Activated CD4-positive, alpha-beta T cell treated with anti-CD3 and anti-CD28 coated beads, Interleukin-2, amount 50 U/mL, for 4 hours (primary cell): ENCODE measurements at places on chromosomes 13 and 19.
A peak's percentile ranks its signal among the peaks of the same experiment; 100 is the strongest.

- no peak for DNase-seq
Observed at GRCh38 chr13:40660141-40660664, 6.2 kb downstream of the FOXO1 start.

DNA sequence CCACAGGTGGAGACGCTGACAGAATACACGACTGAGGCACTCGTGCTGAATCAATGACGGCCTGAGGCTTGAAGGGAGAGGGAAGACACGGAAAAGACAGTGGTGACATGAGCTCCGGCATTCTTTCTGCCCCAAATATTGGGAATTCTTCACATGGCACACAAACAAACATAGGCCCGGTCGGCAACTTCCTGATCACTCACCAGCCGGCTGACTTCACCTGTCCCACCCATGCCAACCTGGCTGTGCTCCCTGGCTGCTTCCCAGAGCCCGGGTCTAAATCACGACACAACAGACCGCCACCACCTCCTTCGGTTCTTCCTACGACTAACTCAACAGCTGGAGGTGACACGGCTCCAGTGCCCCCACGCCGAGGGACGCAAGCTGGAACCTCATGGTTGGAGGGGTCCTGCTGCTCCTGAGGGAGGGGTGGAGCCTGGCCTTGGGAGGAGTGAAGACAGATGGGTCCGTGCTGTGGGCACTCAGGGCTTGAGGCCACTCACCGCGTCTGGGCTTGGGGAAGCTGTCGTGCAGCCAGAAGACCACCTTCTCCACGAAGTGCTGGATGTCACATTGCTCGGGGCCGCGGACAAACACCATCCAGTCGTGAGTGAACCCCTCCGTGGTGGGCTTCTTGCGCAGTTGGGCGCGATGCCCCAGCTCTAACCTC is 9.6 kb downstream of the MLLT1 start:
- no peak for DNase-seq

DNA sequence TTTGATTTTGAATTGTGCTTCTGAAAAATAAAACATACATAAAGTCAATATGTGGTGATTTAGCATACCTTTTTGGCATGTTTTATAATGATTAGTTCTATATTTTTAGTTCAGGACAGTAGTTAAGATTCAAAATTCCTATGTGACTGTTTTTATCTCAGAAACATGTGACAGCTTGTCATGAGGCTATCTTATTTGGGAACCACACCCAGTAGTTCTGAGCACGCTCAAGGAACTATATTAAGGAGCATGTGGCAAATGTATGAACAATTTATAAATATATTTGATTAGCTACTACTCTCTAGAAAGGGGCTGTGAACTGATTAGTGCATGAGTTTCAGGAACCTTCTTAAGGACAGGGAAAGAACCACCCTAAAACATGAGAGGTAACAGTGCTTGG is 38.8 kb downstream of the FGF9 start:
- DNase-seq, result no peak

DNA sequence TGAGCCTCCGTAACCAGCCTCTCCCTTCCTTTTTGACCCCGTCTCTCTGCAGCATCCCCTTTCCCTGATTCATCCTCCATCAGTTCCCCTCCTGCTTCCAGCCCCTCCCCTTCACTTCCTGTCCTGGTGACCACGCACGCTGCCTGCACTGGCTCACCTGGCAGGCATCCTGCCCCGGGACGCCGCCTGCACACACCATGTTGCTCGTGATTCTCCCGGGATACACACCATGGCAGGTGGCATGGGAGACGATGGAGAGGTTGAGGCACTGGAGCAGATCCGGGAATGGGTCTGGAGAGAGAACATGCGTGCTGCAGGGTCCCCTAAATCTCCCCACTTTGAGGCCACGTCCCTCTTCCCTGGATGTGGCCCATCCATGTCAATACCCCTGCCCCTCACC is 4.2 kb downstream of the KLK12 start:
- no peak for DNase-seq

DNA sequence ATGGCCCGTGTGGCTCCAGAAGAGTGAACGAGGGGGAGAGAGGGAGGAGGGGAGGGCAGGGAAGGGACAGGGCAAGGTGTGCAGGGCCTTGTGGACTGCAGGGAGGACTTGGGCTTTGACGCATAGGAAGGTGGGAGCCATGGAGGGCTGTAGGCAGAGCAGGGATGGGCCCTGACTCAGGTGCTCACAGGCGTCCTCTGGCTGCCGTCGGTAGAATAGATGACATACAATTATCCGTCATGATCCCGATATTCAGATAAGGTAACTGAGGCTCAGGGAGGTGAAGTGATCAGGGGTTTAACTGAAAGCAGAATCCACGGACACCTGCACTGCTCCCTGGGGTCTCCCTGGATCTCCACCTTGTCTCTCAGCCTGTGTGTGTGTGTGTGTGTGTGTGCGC is 3.4 kb downstream of the C3 start:
- DNase-seq, result no peak

DNA sequence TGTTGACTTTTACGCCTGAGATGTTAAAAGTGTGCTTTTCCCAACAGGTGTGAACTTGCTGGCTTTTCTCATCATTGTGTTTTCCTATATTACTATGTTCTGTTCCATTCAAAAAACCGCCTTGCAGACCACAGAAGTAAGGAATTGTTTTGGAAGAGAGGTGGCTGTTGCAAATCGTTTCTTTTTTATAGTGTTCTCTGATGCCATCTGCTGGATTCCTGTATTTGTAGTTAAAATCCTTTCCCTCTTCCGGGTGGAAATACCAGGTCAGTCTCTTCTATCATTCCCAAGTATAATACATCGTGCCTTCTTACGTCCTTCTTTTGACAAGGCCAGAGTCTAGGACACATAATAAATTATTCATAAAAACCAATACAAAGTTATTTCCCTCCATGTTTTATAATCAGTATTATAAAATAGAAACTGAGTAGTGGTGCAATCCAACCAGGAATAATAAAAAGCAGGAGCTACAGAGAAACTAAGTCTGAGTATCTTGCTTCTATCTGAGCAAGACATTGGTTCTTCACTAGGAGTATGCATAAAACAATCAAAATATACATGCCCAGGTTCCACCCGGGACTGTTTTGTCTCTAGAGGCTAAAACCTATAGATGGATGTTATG is 57.9 kb downstream of the RXFP2 start:
- no peak for DNase-seq

- no peak for DNase-seq
Observed at GRCh38 chr19:19214892-19215291, 3.1 kb downstream of the NCAN start.

DNA sequence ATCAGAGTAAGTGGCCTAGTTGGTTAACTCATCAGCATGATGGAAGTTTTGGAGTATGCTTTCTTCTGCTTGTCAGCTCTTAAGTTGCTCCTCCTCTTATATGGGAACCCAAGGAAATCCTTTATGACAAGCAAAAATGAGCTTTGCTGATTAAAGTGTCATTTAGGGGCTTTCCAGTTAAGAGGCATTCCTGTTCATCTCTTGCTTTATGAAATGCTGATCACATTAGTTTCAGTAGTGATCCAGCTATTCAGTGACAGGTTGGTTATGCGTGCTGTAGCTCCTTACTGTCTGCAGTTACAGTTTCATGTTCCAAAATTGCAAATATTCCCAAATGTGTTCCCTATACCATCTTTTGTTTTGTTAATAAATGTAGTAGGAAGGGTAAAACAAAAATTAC is 146.6 kb downstream of the CDK8 start:
- DNase-seq, result no peak

DNA sequence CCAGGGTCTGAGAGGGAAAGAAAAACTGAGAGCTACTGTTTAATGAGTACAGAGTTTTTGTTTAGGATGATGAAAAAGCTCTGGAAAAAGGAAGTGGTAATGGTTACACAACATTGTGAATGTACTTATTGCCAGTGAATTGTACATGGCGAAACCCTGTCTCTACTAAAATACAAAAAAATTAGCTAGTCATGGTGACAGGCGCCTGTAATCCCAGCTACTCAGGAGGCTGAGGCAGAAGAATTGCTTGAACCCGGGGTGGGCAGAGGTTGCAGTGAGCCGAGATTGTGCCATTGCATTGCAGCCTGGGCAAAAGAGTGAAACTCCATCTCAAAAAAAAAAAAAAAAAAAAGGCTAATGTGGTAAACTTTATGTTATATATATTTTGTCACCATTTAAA is 96.3 kb downstream of the VWA8 start:
- DNase-seq, result no peak

DNA sequence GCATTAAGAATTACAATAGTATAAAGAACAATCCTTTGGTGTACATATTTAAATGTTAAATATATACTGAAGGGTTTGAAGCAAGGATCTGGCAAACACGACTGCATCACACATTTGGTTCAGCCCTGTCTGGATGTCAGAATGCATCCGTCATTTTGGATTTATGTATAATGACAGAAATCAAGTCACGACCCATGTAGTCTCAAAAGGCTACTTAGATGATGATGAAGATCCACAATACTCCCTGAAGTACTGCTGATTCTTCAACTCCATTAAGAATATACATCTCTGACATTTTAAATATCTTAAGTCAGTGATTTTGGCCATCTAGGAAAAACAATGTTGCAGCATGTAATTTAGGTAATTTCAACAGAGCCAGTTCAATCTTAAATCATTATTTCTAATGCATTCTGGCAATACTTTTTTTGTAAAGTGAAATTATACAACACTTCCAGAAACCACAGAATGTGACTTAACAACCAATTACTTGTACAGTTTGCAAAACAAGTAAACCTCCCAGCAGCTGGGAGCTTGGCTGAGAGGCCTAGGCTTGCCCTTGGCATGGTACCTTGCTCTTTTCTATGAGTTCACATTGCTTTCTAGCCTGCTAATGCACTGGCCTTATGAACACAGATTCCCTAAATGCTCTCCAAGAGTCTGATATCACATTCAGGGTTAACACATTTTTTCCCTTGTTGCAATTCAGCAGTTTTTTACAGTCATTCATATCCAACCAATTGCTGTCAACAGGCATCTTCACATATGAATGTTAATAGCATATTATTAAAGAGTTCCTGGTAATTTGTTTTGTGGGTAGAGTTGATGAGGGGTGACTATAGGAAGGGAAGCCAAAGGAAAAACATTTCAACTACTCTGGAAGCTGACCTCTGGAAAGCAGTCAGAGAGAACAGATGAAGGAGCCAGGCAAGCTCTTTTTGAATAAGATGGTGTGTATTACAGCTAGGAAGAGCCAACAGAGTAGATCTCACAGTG is 175.2 kb downstream of the ENOX1 start:
- no peak for DNase-seq

- DNase-seq, result no peak
Observed at GRCh38 chr13:38053896-38054295, 184.3 kb upstream of the TRPC4 start.

GRCh38 chr19:49564616-49565045 is 15.7 kb downstream of the NOSIP start:
- DNase-seq, result peak; percentile 46

GRCh38 chr13:109976206-109976997 is 190.0 kb upstream of the IRS2 start:
- DNase-seq, result no peak

DNA sequence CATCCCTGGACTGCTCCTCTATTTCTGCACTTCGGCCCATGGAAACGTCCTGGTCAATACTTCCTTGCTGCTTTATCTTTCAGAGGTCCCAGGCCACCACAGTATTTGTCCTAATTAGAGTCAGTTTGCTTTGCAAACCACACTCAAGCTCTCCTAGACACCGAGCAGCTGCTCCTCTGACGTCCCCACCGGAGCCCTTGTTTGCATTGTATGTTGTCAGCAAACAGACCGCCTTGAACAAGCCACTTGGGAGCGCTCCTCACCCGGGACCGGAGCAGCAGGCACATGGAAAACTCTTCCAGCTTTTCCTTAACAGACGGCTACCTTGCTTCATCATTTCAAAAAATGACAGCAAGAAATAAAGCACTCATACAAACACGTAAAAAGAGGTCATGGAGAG is 51.5 kb upstream of the GTF3A start:
- no peak for DNase-seq

DNA sequence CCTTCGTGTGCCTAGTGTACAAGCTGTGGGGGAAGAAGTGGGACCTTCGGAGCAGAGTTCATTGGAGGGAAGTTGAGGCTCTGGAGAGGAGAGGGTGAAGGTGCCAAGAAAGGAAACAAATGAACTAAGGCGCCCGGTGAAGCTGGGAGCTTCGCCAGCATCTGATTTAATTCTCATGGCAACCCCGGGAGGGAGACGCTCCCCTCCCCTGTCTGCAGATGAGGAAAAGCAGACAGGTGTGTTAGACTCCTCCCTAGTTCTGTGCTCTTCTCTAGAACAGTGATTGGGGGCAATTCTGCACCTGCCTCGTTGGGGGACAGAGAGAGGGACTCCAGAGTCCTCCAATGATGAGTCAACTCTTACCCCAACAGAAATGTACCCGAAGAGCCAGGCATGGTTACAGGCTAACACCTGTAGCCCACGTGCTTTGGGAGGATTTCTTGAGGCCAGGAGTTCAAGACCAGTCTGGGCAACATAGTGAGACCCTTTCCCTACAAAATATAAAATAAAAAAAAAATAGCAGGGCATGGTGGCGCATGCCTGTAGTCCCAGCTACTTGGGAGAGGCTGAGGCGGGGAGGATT is 4.2 kb downstream of the SSC5D start:
- DNase-seq, result no peak

DNA sequence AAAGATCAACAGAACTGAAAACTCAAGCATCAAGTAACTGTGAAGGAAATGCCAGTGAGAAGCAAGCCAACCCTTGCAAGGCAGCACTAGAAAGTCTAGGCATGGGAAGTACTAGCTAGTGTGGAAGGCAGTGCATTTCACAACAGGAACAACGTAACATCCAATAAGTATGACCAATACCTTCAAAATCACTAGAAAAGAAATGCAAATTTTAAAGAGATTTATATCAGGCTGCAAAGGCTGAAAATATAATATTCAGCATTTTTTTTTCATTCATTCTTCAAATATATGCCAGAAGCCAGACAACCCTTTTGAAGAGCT is 121.9 kb downstream of the DLEU7 start:
- no peak for DNase-seq

- no peak for DNase-seq
Observed at GRCh38 chr13:80164462-80164861, 176.5 kb downstream of the SPRY2 start.

DNA sequence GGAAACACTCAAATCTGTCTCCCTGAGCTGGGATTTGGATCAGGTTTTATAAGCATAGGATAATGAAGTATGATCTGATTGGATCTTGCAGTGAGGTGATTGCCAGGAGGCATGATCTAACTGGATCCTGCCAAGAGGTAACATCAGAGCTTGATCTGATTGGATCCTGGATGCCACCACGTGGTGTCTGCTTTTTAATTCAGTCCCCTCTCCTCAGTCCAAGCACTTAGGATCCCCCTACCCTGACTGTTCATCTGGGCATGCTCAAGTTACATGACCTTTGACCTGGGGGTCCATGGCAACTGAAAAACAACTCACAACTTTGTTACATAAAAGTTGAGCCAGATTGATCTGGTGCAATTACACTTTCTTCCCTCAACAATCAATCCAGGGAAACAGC is 47.5 kb upstream of the LSM14A start:
- DNase-seq, result no peak
